ENCODE measurements at places on chromosomes 6 and 20.

DNA sequence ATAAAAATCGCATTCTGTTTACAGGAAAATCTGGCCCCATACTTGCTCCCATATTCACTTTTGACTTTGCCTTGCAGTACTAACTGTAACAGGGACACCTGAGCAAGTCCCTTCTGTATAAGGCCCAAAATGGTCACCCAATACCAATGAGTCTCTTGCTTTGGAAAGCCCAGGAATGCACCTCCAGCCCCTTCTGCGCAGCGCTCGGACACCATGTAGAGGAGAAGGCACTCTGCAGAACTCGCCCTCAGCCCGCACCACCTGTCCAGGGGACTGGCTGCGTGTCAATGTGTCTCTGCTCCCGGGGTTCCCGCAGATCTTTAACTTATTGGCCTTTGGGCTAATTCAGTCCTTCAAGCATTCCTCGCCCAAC is 746 bp upstream of the PRND start:
- DNase-seq: peak; percentile 23

DNA sequence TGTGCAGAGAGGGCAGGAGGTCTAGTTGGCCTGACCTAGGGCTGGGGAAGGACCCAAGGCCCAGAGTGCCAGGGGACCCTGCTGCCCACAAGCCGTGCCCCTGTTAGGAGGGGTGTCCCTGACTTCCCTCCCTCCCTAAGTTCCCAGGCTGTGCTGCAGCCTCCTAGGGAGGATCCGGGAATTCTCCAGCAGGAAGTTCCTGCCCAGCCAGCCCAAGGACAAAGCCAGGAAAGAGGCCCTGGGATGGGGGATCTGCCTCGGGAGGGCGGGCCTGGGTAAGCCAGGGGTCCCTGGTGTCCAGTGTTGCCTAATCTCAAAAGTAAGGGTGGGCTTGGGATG is 9.3 kb upstream of the BAK1 start:
- no peak for DNase-seq

GRCh38 chr6:12381587-12381986 is 91.4 kb downstream of the EDN1 start:
- no peak for DNase-seq

GRCh38 chr6:132830334-132830751 is 16.0 kb downstream of the RPS12 start:
- DNase-seq: no peak

DNA sequence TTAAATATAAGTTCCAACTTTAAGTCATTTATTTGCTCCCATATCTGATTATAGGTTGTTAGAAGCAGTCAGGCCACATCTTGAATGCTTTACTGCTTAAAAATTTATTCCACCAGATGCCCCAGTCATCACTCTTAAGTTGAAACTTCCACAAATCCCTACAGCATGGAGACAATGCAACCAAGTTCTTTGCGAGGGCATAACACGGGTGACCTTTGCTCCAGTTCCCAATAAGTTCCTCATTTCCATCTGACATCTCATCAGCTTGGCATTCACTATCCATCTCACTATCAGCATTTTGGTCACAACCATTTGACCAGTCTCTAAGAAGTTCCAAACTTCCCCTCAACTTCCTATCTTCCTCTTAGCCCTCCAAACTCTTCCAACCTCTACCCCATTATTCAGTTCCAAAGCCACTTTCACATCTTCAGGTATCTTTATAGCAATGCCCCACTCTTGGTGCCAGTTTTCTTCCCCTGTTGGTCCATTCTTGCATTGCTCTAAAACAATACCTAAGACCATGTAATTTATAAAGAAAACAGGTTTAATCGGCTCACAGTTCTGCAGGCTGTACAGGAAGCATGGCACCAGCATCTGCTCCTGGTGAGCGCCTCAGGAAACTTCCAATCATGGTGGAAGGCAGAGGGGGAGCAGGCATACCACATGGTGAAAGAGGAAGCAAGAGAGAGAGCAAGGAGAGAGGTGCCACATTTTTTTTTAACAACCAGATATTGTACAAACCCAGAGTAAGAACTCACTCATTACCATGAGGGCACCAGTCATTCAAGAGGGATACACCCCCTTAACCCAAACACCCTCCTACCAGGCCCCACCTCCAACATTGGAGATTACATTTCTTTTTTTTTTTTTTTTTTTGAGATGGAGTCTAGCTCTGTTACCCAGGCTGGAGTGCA is 15.9 kb upstream of the ITPR3 start:
- no peak for DNase-seq

DNA sequence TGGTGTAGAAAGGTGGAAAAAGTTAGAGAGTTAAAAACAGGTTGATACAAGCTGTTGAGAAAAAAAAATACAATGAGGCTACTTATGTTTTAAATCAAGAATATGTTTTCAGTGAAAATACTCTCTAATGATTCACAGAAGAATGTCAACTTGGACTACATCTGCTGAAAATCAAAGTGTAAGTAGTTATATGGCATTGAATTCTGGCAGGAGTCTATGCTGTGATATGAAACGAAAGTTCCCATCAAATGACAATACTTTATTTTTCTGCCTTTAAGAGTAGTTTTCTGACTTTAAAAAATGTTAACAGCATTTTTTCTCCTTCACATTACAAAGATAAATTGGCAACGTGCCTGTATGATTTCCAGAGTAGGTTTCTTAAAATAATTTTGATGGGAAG is 158.3 kb downstream of the EYA4 start:
- no peak for DNase-seq

GRCh38 chr6:162388383-162388777 is 339.2 kb downstream of the PRKN start:
- DNase-seq: no peak

- no peak for DNase-seq
Measured at GRCh38 chr20:21704408-21705385, 767 bp upstream of the PAX1 start.

GRCh38 chr20:45156713-45157112 is 18.0 kb upstream of the PI3 start:
- no peak for DNase-seq

GRCh38 chr6:151054306-151054705 is 185.5 kb upstream of the AKAP12 start:
- no peak for DNase-seq

DNA sequence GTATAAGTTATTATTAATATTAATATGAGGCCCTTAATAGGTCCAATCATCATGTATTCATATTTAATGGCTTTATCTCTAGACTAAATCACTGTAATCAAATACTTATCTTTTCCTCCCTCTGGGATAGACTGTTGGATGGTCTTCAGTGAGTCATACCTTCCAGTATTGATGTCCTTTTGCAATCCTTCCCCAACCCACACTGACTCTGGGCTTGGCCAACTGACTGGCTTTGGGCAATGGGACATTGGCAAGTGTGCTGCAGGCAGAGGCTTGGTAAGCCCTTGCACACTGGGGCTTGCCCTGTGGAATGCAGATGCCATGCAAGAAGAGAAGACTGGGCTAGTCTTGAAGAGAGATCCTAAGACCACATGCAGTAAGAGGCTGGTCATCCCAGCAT is 136.6 kb downstream of the CCDC170 start:
- DNase-seq: no peak

GRCh38 chr6:127273499-127273898 is 6.8 kb downstream of the RNF146 start:
- no peak for DNase-seq

GRCh38 chr6:72621291-72622093 is at the start of gene KCNQ5:
TSS of gene KCNQ5 (plus strand) at chr6:72622064.
- DNase-seq: peak; percentile 28

- no peak for DNase-seq
Measured at GRCh38 chr20:63017826-63018411, 11.2 kb upstream of the BHLHE23 start.

GRCh38 chr6:1497761-1498105 is 108.4 kb downstream of the FOXF2 start:
- no peak for DNase-seq

GRCh38 chr20:19322061-19322985 is 109.9 kb downstream of the SLC24A3 start:
- DNase-seq: no peak

DNA sequence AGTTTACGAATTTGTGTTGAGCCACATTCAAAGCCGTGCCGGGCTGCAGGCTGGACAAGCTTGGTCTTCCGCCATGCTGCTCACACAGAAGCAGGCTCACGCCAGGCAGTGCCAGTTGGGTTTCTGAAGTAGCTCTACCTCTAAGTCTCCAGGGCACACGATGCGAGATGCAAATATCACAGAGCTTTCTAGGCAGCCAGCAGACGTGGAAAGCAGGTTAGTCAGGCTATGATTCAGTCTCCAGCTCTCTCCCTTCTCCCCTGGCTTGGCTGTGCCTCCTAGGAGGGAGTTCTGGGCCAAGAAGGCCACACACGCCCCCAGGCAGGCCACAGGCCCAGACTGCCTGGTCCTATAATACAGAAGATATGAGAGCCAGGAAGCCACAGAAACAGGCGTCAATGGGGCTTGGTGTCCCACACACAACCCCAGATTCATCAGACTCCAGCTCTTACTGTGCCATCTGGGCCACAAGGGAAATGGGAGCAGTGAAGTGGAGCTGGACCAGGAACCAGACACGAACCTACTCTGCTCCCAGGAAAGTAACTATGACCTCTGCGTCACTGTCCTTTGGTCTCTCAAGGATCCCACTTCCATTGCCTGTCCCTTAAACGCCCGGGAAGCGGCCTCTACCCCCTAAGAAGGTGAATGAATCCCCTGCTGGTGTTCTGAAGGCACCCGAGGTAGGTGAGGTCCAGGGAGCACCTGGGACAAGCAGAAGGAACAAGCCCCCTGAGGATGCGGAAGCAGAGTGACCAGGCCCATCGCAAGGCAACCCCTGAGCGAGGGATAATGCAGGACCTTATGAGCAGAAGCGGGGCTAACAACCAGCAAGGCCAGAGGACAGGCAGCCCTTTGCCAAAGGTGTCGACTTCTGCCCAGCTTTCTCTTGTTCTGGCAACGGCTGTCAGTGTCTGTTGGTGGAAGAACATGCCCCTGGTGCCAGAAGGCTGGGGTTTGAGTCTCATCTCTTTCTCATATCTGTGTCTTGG is 61.2 kb downstream of the GFOD1 start:
- DNase-seq: no peak

DNA sequence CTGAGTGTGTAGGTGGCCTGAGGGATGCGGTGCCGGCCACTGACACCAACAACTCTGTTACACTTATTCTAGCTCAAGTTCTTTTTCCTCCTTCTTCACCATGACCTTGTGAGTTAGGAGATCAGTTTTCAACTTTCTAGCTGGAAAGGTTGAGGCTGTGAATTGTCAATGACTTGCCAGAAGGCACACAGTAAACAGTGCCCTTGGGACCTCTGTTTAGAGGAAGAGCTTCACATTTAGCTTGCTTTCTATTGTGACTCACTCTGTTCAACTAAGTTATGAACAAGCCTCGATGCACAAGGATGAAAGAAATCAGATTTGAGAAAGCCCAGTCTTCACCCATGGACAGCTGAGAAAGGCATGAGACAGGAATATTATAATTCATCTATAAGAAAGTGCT is 455.6 kb downstream of the MAFB start:
- no peak for DNase-seq

- no peak for DNase-seq
Measured at GRCh38 chr6:11918739-11919605, 93.1 kb upstream of the HIVEP1 start.

DNA sequence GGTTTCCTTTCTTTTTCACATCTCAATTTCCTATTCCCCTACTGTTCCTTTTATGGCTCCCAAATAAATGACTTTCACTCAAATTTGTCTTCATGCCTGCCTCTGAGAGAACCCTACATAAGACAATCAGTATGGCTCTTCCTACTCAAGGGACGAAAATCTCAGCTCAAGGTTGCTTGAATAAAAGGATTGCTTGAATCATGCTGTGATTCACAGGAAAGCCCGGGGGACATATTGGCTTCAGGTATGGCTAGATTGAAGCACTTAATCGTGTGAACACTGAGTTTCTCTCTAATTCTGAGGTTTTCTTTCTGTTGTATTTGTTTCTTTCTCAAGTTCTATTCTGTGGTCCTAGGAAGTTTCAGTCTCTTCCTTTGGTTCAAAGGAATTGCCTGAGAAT is 140.3 kb upstream of the SULF2 start:
- DNase-seq: no peak

DNA sequence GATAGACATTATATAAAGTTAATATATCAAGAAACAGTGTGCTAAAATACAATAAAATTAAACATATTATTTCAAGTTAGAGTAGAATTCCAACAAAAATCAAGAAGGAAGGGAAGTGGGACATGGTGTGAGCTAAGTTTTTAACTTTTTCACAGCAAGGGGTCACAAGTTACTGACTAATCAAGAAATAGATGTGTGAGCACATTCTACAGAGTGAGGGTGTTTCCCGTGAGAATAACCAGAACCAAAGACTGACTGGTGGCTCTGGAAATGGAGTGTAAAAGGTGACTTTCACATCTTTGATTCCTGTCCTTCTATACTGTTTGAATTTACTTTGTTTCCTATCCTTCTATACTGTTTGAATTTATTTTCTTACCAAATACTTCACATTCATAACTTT is 206.6 kb downstream of the TASP1 start:
- no peak for DNase-seq

GRCh38 chr6:42402184-42402583 is 49.5 kb downstream of the TRERF1 start:
- no peak for DNase-seq

DNA sequence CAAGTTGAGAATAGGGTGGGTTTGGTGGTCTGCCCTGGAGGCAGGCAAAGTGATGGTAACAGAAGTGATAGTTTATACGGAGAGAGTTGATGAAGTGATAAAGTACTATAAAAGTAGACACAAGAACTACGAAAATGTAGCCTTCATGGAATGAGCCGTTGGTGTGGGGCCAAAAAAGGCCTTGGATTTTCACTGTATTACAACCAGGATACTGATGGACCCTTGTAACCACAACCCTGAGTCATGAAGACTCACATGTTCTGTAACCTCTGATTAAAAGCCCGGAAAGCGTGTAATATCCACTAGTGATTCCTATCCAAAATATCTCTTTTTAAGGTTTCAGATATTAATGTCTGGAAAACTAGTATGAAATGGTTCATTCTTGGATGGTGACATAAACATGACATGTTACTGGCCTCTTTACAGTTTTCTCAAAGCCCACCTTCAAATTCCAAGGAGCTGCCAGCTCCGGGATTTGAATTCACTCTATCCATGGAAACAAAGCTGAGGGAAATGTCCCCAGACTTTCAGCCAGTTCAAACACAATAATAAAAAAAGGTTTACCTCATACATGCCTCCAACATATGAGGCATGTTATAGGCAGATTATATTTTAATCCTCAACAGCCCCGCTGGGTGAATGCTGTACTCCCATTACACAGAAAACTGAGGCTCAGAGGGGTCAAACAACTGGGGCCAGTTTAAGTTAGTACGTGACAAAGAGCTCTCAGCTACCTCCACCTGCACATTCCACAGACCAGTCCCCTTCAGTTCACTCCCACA is 55.4 kb downstream of the MRPL14 start:
- no peak for DNase-seq

DNA sequence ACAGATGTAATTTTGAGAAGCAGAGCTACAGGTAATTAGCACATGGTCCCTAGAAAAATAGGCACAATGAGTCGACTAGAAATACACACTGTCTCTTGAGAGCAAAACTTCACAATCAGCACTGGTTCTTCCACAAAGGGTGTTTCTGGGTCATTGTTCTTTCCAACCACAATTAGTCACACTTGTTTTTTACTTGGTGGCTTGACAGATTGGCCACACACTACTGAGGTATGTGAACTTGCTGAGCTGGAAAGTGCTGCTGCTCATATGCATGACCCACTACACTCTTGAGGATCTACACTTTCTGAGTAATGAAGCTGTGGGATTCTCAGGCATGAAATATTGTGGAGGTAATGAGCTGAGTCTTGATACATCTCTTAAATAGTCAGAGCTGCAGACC is 347.7 kb downstream of the BCKDHB start:
- no peak for DNase-seq

Data from left colon (tissue), 2 donors.